ENCODE measurements at places on chromosomes 7 and 10.

- DNase-seq: no peak
Measured at GRCh38 chr10:125631806-125632205, 51.2 kb downstream of the TEX36 start.

DNA sequence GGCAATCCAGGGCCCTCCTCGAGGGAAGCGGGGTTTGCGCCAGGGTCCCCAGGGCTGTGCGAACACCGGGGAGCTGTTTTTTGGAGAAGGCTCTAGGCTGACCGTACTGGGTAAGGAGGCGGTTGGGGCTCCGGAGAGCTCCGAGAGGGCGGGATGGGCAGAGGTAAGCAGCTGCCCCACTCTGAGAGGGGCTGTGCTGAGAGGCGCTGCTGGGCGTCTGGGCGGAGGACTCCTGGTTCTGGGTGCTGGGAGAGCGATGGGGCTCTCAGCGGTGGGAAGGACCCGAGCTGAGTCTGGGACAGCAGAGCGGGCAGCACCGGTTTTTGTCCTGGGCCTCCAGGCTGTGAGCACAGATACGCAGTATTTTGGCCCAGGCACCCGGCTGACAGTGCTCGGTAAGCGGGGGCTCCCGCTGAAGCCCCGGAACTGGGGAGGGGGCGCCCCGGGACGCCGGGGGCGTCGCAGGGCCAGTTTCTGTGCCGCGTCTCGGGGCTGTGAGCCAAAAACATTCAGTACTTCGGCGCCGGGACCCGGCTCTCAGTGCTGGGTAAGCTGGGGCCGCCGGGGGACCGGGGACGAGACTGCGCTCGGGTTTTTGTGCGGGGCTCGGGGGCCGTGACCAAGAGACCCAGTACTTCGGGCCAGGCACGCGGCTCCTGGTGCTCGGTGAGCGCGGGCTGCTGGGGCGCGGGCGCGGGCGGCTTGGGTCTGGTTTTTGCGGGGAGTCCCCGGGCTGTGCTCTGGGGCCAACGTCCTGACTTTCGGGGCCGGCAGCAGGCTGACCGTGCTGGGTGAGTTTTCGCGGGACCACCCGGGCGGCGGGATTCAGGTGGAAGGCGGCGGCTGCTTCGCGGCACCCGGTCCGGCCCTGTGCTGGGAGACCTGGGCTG lies 26.0 kb downstream of the PRSS2 start:
- no peak for DNase-seq

DNA sequence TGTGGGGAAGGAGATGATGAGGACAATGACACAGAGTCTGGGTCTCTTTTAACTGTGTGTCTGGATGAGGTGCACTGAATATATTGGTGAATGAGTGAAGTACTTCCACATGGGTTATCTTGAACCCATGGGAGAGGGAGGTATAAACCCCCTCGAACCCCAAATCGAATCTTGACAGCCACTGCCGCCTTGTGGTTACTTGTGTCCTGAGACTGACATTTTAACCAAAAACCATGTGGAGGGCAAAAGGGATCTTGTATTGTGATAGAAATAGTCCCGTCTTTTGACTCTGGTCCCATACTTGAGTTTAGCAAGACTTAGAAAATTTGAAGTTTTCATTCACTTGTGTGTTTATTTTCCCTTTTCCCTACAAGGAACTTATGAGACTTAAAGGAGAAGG lies 283.3 kb downstream of the PHTF2 start:
- no peak for DNase-seq

DNA sequence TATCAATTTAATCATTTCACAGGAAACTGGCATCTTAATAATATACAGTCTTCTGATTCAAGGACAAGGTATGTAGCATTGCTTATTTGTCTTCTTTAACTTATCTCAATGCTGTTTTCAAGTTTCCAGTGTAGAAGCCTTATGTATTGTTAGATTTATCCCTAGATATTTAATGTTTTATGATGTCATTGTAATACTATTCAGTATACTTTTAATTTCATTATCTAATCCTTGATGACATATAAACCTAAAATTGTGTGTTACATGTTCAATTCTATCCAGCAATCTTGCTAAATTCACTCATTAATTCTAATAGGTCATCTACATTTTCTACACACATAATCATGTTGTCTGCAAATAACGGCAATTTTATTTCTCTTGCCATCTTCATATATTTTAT lies 126.3 kb upstream of the SEC61G start:
- DNase-seq: no peak

DNA sequence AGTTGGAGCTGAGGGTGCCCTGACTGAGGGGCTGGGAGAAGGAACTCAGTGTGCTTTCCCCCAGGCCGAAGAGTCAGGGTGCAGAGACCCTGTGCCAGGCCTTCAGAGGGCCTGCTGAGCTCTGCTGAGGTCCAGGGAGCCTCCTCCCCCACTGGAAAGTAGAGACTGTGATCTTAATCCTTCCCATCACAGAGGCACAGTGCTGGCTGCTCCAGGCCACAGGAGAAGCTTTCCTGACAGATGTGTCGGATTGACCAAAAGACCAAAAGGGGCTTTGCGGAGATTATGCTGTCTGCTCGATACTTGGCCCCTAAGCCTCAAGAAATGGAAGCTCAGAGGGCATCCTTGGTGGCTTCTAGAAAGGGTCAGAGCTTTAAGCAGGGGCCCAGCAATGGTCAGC lies 32.9 kb upstream of the BTRC start:
- DNase-seq: no peak

GRCh38 chr10:59283456-59284091 lies 78.8 kb downstream of the FAM13C start:
- DNase-seq: peak; percentile 65

- peak; percentile 39 for DNase-seq
Measured at GRCh38 chr7:27520815-27521790, 141.6 kb downstream of the HIBADH start.

- DNase-seq: no peak
Measured at GRCh38 chr7:14900051-14900450, 2.5 kb downstream of the DGKB start.

GRCh38 chr7:88772776-88773175 lies 13.3 kb downstream of the ZNF804B start:
- DNase-seq: no peak

GRCh38 chr7:13017333-13017857 lies 330.0 kb downstream of the ARL4A start:
- peak; percentile 22 for DNase-seq

DNA sequence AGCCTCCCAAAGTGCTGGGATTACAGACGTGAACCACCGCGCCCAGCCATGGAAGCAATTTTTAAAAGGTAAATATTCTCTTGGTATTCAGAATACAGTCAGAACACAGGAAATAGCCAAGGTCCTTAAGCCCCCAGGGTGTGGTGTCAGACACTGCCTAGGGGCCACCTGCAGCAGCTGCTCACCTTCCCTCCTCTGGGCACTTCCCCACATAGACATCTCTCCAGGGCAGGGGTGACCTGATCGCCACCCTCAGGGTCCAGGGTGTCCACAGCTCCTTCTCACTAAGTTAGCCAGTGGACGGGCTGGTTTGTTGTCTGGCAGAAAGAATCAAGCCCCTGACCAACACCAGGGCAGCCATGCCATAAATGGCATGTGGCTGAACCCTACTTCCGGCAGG lies 15.9 kb downstream of the URGCP start:
- DNase-seq: no peak

GRCh38 chr10:526651-527312 lies 162.7 kb downstream of the DIP2C start:
- DNase-seq: no peak

DNA sequence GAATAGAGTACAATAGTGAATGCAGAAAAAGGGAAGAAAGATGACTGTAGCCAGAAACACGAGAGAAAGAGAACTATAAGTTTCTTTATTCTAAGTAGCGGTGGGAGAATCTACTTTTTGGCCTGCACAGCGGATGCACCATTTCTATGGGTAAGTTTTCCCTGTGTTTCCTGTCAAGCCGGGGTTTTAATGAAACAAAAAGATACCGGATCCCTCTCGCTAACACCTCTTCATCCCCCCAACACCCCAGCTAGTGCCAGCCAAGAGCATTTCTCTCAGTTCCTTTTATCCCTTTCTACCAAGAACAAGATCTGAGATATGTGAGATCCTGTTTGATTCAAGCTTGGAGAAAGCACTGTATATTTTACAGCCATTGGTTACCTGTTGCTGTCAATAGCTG lies 14.7 kb downstream of the PTPRZ1 start:
- DNase-seq: peak; percentile 35

GRCh38 chr10:92880233-92880861 lies 32.0 kb downstream of the EXOC6 start:
- DNase-seq: peak; percentile 79

DNA sequence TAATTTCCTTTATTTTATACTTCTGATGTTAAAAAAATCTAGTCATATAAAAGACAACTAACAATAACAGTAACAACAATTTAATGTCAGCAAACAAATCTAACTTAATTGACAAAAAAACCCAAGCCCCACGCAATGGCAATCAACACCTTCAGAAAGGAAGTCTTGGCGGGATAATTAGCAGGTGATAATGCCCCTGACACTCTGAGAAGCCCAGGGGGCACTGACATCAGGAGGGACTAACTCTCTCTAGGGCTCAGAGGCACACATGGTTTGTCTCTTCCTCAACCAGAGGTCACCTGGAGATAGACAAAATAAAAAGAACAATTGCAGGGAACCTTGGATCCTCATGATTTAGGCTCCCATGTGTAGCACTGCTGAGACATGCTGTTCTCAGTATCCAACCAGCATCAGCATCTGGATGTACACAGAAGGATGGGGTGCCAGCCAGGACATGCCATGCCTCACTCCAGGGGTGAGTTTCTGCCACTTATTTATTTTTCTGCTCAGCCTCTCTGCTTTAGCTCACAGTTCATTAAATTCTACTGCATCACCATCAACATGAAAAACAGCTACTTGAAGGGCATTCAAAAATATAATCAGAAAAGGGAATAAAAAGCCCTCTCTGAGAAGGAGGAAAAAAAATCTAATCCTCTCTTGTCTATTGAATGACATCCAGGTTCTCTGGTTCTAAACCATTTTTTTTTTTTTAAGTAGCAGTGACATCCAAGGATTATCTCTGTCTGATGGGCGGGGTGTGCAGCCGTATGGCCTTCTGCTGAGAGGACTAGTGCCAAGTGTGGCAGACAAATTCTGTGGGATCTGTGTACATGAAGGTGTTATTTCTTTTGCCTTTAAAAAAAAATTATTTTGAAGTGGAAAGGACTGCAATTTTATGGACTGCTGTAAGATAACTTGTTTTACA lies 96.3 kb downstream of the ATXN7L1 start:
- peak; percentile 88 for DNase-seq

DNA sequence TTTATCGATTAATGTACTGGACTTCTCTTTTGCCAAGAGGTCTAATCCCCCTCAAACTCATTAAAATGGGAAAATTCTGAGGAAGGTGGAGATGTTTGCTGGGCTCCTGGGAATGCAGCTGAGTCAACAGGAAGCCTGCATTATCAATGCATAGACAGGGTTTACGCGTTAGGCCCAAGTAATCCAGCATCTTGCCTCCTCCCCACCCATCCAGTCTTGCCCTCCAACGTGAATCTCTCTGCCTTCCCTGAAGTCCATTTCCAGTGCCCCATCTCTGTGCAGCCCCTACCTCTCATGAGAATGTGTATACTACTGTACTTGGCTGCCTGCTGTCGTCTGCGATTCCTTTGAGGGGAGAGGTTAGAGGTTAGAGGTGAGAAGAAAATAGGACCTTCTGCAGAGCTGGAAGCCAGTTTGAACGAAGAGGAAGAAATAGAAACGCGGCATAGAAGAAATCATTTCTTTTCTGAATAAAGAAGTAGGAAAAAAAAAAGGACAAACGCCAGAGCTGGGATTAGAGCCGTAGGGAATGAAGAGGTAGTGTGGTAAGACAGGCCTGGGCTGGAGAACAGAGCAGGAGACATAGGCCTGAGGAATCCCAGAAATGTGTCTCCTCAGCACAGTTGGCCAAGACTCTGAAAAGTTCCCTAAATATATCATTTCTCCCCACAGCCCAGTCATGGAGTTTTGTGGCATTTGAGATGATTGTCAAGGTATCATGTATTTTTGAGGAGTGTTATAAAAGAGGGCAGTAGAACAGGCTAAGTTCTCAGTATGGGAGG lies 75.6 kb downstream of the MYOF start:
- DNase-seq: no peak

- peak; percentile 77 for DNase-seq
Measured at GRCh38 chr7:4849390-4849789, 12.4 kb downstream of the PAPOLB start.

DNA sequence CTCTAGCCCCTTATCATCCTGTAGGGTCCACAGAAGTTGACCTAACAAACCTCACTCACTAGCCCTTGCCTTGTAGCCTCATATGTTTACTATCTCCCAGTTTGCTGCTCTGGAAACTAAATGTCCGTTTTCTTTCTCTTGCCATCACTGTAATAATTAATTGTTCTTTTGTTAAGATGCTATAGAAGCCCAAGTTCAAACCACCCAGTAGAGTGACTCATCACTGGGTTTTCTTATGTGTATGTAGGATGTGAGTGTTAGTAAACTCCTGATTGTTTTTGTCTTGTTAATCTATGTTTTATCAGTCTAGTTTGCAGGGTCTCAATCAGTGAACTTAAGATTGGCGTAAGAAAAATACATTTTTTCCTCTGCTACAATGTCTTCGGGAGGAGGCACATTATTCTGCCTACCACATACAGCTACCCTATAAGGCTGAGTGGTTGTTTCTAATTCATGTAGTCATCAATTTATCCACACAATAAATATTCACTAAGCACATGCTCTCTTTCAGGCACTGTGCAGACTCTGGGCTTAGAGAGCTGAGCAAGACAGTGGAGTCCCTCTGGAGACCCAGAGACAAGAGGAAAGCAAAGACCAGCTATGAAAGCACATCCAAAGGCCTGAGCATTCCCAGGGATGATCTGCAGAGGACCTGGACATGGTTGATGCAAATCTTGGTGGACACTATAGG lies 474.1 kb upstream of the AKR1E2 start:
- no peak for DNase-seq

DNA sequence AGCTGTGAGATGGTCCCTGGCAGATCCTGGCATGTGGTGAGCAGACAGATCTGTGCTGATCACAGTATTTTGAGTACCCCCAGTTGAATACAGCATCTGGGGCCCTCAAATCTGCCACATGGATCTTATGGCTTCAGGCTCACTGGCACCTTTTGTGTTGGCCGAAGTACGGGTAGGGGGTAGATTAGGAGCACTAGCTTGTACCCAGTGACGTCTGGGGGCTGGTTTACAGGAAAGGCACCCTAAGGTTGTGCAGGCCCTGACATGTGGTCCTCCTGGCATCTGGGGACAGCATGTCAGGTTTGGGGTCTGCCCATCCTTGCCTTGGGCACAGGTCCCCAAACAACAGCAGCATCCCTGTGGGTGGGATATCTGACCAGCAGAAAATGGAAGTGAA lies 53.2 kb downstream of the SYPL1 start:
- no peak for DNase-seq

DNA sequence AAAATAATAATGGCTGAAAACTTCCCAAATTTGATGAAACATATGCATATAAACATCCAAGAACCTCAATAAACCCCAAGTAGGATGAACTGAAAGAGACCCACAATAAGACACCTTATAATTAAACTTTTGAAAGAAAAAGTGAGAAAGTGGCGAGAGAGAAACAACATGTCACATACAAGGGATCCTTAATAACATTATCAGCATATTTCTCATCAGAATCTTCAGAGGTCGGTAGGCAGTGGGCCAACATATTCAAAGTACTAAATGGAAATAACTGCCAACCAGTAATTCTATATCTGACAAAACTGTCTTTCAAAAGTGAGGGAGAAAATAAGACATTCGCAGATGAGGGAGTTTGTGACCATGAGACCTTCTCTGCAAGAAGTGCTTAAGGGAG lies 16.6 kb upstream of the CCDC6 start:
- no peak for DNase-seq

- no peak for DNase-seq
Measured at GRCh38 chr7:158295966-158296797, 291.4 kb downstream of the PTPRN2 start.
